ENCODE measurements at places on chromosomes 4 and X.

- peaks cover 75% of the 10 kb centered on the region for H3K27me3 ChIP-seq
- peak overlapping the region; percentile 77 for H3K4me3 ChIP-seq
- no peaks in the 10 kb centered on the region for H3K36me3 ChIP-seq
- peak; percentile 64 for DNase-seq
These were observed 3.7 kb upstream of the NR3C2 start for GRCh38 chr4:148445860-148446330.

- no peak for DNase-seq
- peaks cover 41% of the 10 kb centered on the region for H3K36me3 ChIP-seq
These were observed 7.3 kb upstream of the SRP72 start for GRCh38 chr4:56460085-56460484.

- no peaks in the 10 kb centered on the region for H3K4me1 ChIP-seq
- H3K27me3 ChIP-seq, result no peaks in the 10 kb centered on the region
- H3K27ac ChIP-seq, result no peak overlapping the region
- H3K36me3 ChIP-seq, result no peaks in the 10 kb centered on the region
- no peak overlapping the region for H3K4me3 ChIP-seq
These were observed 31.5 kb upstream of the CPLX1 start for GRCh38 chr4:857461-857860.

DNA sequence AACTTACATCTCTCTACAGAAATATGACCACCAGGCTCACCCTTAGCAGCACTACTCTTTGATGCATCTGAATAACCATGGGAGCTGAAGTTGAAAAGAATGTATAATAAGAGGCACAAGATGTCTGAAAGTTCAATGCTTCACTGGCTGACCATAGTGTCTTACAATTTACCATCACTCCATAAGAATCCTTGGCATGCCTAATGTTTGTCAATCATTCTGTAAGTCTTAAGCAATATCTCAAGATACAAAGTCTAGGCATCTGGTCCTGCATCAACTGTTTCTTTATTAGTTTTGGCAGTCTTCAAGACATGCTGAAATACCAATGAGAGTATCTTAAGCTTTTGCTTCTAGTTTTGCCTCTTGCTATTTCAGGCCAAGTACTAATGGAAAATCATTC, 755.5 kb downstream of the STIM2 start:
- no peak for DNase-seq
- no peak overlapping the region for H3K27ac ChIP-seq
- H3K27me3 ChIP-seq, result no peaks in the 10 kb centered on the region
- H3K4me1 ChIP-seq, result no peaks in the 10 kb centered on the region

DNA sequence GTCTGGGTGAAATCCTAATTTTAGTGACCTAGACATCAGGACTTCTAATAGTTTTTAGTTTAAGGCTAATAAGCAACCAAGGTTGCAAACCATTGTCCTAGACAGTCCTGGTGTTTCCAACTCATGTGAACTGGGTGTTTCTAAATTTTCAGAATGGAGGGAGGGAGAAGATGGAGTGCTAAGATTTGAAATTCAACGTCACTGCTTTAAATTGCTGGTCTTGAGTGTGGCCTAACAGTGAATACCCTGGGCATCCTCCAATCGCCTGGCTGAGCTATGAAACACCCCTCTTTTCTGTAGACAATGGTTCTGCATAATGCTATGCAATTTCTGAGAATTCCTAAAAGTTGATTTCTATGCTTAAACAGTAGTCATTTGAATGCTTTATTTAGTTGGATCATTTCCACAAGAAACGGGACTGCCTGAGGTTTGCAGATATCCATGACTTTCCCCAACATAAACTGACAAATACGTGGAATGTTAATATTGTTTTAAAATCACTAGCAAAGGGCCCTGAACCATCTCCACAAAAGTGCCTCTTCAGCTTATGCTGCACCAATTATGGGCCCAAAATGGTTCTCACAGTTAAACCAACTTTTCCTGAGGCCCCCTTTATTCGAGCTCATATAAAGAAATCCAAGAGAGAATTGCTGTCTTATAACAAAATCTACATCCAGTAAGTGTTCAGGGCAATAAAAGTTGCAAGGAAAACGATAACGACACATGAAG, 1.1 kb downstream of the FBXL5 start:
- peak overlapping the region; percentile 91 for H3K27ac ChIP-seq
- H3K36me3 ChIP-seq, result no peaks in the 10 kb centered on the region
- DNase-seq, result peak; percentile 16
- peaks cover 23% of the 10 kb centered on the region for H3K4me1 ChIP-seq
- H3K27me3 ChIP-seq, result no peaks in the 10 kb centered on the region

GRCh38 chrX:9955506-9955905, 11.7 kb upstream of the CLDN34 start:
- H3K4me1 ChIP-seq, result no peaks in the 10 kb centered on the region
- no peaks in the 10 kb centered on the region for H3K36me3 ChIP-seq
- DNase-seq, result no peak

- no peaks in the 10 kb centered on the region for H3K36me3 ChIP-seq
- no peak overlapping the region for H3K4me3 ChIP-seq
- peak; percentile 79 for DNase-seq
- no peak overlapping the region for H3K27ac ChIP-seq
- no peaks in the 10 kb centered on the region for H3K4me1 ChIP-seq
These were observed 213.8 kb upstream of the LDB2 start for GRCh38 chr4:17112292-17112659.

- H3K27me3 ChIP-seq, result no peaks in the 10 kb centered on the region
- no peaks in the 10 kb centered on the region for H3K4me1 ChIP-seq
- no peaks in the 10 kb centered on the region for H3K36me3 ChIP-seq
- no peak overlapping the region for H3K4me3 ChIP-seq
- H3K27ac ChIP-seq, result no peak overlapping the region
These were observed 48.0 kb upstream of the TMEM154 start for GRCh38 chr4:152727784-152728183.

DNA sequence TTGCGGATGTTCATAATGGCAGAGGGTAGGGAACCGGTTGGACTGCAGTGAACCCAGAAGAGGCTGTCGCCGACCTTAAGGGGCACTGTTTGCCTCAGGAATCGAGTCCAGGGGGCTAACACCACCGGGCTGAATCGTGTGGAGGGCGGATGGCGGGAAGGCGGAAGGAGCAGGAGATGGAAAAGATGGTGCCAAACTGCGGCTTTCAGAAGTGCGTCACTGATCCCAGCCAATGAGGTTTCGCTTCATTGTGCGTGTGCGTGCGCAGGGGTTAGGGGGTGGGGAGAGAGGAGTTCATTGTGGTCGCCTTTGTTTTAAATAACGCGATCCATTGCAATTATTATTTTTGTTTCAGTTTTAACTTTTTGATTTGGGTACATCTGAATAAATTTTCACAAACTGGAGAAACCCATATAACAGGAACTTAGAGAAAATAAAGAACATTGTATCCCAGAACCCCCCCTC, at the start of gene NAA11:
TSS of gene NAA11 (minus strand) at position 198 of the 465 bp plus-strand sequence. CDS start at position 14, 184 bp downstream.
- H3K27me3 ChIP-seq, result no peaks in the 10 kb centered on the region
- H3K4me3 ChIP-seq, result no peak within 1 kb of the TSS
- DNase-seq, result no peak
- no peaks in the 10 kb centered on the region for H3K36me3 ChIP-seq
